Stimulated activated CD4-positive, alpha-beta T cell treated with anti-CD3 and anti-CD28 coated beads, TNF-alpha, amount 100 ng/mL, for 4 hours (primary cell): ENCODE measurements at places on chromosomes 16 and 17.

DNA sequence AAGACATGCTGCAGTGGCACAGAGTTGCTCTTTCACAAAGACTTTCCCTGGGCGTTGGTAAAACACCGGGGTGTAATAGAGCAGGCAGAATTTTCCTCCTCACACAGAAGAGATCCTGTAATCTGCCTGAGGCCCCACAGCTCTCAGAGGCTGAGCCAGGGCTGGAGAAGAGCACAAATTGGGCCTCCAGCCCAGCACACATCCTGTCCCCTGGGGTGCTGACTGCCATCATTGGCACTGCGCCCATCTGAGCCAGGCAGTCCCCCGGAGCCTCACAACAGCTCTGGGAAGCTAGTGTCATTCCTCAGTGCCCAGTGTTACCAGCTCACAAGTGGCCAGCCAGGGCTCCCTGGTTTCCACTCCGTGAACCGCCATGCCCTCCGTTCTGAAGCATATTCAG, 119.4 kb downstream of the SOCS1 start:
- no peak for DNase-seq

- no peak for DNase-seq
Observed at GRCh38 chr16:11634312-11634711, 33.9 kb upstream of the SNN start.

GRCh38 chr16:62029947-62030346, 6.3 kb downstream of the CDH8 start:
- no peak for DNase-seq

DNA sequence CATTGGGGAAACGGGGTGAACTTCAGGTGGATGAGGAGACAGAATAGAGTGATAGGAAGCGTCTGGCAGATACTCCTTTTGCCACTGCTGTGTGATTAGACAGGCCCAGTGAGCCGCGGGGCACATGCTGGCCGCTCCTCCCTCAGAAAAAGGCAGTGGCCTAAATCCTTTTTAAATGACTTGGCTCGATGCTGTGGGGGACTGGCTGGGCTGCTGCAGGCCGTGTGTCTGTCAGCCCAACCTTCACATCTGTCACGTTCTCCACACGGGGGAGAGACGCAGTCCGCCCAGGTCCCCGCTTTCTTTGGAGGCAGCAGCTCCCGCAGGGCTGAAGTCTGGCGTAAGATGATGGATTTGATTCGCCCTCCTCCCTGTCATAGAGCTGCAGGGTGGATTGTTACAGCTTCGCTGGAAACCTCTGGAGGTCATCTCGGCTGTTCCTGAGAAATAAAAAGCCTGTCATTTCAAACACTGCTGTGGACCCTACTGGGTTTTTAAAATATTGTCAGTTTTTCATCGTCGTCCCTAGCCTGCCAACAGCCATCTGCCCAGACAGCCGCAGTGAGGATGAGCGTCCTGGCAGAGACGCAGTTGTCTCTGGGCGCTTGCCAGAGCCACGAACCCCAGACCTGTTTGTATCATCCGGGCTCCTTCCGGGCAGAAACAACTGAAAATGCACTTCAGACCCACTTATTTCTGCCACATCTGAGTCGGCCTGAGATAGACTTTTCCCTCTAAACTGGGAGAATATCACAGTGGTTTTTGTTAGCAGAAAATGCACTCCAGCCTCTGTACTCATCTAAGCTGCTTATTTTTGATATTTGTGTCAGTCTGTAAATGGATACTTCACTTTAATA, 7.0 kb upstream of the TMEM235 start:
- no peak for DNase-seq

DNA sequence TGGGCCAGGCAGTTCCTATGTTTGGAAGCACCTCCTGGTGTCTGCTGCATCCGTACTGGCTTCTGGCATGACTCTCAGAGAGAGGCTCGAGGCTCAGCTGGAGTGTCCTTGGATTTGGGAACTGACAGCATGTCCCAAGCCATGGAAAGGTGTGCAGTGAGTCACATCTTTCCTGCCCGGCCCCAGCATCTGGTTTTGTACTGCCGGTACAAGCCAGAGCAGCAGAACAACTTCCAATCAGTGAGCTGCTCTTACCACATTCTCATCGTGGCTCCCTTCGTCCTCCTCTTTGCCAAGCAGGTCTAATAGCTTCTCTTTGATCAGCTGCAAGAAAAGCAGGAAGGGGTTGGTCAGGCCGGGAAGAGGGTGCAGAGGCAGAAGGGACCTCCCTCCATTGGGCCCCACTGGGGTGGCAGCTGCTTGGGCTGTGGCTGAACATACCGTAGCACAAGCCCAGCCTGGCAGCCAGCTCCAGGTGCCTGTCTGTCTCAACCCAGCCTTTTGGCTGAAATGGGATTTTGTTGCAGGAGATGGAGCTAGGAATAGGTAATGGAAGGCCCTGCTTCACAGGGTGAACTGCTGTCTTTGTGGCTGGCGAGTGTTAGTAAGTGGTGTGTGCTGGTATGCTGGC, 24.2 kb downstream of the SPACA3 start:
- DNase-seq = no peak

DNA sequence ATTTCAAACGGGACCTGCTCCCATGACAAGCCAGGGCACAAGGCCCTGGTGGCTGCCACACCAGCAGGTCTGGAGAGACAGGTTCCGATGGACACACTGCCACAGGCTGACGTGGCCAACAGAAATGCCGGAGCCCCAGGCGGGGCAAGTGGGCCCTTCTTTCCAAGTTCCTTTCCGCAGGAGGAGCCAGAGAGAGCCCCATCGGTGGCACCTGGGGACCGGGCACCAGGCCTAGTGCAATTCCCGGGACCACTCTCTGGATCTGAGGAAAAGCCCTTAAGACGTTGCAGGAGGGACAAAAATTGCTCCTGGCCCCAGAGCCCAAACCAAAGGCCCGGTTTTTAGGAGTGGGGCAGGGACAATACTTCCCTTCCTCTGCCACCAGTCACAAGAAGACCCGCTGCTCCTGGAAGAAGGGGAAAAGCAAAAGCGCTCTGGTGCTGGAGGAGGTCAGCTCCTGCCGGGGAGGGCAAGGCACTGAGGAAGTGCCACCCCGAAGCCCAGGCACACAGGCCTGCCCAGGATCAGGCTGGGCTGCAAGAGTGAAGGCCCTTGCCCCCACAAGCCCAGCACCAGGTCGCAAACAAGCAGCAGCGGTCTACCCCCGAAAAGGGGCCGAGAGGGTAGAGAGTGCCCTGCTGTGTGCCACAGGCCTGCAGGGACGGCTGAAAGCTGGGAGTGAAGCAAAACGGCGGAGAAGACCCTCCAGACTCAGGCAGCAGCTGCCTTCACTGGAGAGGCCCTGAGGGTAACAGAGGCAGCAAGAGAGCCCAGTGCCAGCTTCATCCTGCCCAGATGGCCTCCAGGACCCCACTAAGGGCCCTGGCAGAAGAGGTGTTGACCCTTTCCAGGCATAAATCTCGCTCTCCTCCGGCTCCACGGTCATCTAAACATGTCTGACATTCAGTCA, 29.1 kb downstream of the MAP1LC3B start:
- DNase-seq = no peak
